CD8-positive, alpha-beta T cell (primary cell): ENCODE measurements at places on chromosomes 4 and X.

GRCh38 chrX:39828971-39829370 is 268.8 kb downstream of the BCOR start:
- DNase-seq = no peak

DNA sequence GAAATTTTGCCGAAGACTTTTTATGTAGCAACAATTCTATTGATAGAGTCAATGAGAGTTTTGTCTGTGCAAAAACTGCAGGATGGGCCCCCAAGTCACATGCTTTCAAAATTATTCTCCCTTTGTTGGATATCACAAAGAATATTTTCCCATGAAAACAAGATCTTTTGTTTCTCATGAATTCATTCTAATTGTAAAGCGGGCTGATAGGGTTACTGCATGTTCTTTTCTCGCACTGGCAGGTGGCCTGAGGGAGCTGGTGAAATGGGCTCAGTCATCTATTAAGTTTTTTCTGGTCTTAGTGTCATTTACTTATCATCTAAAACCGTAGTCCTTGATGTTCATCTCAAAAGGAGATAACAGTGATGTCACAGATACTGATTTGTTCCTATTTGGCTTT is 44.2 kb downstream of the MID1IP1 start:
- DNase-seq = no peak

DNA sequence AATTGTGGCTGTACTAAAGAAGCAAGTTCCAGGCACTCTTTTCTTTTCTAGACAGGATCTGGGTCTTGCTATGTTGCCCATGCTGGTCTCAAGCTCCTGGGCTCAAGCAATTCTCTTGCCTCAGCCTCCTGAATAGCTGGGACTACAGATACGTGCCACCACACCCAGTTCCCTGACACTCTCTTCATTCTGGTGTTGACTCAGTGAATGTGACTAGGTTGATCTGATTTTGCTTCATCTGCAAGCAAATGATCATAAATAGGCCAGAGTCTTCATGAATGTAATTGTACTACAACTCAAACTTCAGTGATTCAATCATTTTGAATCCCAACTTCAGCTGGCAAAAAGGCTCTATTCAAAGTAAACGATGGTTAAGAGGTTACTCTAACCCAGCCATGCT is 78.5 kb downstream of the APBB2 start:
- DNase-seq = no peak

GRCh38 chrX:1140236-1140681 is 72.2 kb downstream of the CRLF2 start:
- DNase-seq = peak; percentile 31

- no peak for DNase-seq
Measured at GRCh38 chr4:121875652-121876051, 5.4 kb upstream of the BBS7 start.

DNA sequence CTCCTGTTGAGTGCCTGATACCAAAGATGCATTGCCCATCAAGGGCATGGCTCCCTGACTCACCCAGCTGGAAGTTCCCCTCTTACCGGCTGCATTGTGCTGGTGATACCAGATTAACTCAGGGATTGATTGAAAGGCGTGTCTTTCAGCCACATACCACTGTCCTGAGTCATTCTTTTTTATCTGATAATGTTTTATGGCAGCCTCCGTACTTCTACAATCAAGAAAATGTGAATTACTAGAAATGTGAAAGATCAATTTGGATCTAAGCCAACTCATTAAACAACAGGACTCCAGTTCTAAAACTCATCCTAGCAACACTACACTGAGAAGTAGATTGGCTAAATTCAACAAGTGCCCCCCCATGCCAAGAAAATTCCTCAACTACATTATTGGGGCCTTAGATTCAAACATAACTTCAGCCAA is 40.0 kb downstream of the TXK start:
- no peak for DNase-seq

GRCh38 chr4:150217192-150217591 is 138.9 kb downstream of the DCLK2 start:
- no peak for DNase-seq

- DNase-seq = no peak
Measured at GRCh38 chr4:23972187-23972586, 82.3 kb upstream of the PPARGC1A start.

GRCh38 chr4:169677150-169677748 is 56.9 kb downstream of the CLCN3 start:
- DNase-seq = no peak

- DNase-seq = no peak
Measured at GRCh38 chrX:7269589-7269988, 121.6 kb upstream of the PUDP start.

GRCh38 chr4:69881173-69881773 is 21.3 kb upstream of the SULT1E1 start:
- peak; percentile 13 for DNase-seq

DNA sequence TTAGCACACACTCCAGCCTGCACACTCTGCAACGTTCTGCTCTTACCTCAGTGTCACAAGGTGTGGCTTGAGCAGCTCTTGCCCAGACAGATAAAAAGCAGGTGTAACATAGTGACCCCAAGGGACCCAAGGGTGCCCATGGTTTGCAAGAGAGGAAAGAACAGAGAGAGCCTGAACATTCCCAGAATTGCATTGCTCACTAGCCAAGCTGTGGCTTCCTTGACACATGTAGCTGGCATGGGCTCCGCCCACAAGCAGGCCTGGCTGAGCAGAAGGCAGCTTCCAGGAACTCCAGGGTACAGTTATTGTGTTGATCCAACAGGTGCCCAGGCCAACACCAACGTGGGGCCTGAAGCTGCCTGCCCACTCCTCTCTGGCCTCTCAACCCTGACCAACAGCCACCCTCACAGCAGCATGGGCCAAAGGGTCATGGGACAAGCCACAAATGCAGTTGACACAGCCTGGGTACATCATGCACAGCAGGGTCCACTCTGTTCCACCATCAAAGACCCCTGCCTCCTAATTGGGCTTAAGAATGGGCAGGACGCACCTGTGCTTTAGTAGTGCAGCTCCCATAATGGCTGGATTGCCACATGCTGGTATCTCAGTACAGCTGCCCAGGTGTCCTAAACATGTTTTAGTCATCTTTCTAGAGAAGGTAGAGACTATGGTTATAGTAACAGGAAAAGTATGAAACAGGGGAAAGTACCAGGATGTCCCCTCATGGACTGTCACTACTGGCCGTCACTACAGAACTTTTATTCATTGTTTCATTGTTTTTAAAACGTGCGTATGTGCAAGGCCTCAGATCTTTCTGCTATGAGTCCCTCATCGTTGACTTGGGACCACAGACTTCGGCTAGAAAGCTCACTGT is 73.7 kb upstream of the ACSL1 start:
- DNase-seq = no peak

DNA sequence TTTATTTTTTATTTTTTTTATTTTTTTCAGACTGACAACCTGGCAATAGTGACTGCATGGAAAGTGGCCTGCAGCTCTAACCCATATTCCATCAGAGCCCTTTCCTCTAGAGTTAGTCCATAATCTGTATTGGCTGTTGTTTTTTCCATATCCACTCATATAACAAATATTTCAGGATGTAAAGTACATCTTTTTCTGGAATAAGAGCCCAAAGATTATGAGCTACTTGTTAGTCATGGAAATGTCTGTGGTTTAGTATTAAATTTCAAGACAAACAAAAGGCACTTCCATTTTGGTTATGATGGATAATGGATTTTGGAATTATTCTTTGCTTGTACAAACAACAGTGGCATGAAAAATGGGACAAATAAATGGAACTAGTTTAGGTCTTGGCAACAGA is 296.0 kb upstream of the HS3ST1 start:
- no peak for DNase-seq

DNA sequence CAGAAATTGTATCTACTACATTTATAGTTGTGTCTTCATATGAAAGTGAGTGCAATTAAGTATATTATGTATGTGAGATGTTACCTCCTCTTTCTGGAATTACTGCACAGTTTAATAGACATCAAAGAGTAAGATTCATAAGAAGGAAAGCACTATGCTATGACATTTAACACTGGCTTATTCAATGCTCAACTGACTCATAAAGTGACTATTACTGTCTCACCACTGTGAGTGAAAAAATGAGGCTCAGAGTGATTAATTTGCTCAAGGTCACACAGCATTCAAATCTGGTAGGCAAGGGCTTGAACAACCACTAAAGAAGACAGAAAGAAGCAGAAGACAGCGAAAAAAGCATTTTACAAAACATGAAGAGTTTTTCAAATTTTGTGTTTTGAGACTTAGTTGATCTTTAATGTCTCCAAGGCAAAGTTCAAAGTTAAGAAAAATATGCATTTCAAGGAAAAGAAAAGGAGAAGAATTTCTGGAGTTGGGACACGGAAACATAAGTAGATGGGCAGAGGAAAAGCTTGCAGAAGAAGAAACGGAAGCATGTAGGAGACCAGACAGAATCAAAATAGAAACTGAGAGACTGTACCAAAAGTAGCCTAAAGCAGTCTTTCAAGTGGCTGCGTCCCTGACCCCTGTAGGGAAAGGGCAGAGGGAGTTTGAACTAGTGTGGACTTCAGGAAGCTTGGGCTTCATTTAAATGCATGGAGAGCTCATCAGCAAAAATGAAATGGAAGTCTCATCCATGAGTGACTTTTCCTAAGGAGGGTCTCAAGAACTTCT is 66.3 kb downstream of the KCNIP4 start:
- DNase-seq = no peak

GRCh38 chrX:776061-776460 is 145.5 kb downstream of the SHOX start:
- no peak for DNase-seq

DNA sequence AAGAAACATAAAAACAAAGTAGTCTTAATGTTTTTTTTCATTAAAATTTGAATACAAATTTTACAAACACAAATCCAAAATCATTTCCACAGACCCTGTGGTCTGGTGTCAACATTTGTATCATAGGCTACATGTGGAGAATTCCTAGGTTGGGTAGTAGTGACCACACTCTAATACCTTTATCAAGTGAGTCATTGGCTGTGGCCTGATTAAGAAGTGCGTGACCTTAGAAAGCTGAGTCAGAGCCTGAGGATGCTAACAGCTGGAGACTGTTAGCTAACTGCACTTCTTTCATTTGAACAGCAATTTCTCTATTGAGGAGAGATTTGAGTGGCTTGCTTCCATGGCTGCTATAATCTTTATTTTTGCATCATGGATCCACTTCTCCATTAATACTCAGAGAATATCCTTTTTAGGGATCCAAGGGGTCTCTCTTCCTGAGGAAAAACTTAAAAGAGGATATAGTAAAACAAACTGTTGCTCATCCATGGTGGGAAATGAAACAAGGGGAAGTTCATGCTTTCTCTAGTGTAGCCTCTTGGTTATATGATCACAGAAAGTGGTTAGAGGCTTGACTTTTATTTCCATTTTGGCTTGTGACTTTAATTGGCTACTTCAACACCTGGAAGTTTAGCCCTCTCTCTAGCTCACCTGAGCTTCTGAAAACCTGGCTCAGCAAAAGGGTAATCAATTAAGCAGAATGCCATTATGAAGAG is 335.8 kb downstream of the PABPC4L start:
- no peak for DNase-seq

DNA sequence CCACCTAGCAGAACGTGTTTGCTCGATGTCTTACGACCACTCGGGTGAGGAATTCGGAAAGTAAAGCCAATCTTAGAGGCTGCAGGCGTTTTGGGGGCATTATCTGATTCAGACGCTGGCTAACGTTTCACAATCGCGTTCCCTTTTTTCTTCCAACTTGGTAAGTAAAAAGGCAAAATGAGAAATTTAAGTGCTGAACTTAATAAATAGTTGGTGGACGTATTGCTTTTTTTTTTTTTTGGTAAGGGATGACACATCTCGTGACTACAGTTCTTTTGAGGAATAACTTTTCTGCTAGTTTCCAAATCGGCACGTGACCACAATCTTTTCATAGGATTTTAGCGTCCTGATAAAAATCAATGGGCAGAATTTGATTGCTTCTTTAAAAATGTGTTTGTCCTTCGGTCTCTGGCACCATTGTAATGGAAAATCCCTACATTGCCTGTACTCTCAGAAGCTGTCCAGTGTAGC is 848 bp downstream of the RAB9A start:
- no peak for DNase-seq

DNA sequence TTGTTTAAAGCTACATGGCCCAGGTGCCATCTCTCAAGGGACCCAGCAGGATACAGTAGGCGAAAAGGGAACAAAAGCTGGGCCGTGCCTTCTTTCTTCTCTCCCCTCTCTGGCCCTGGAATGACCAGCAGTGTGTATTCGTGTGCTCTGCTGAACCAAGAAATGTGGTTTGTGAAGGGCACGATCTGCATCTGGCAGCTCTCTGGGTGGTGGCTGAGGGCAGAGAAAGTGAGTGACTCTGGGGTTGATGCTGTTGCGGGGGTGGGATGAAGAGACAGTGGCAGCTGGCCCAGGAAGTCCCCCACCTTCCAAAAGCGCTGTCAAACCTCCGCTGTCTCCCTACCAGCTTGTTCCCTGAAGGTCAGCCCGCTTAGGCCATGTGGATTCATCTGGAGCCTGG is 88.3 kb downstream of the CLDN34 start:
- DNase-seq = no peak

GRCh38 chr4:140153718-140154571 is at the start of gene MAML3:
Gene MAML3 (minus strand): TSS chr4:140154184. CDS start chr4:140153327, 857 bp downstream.
- DNase-seq = peak; percentile 67

DNA sequence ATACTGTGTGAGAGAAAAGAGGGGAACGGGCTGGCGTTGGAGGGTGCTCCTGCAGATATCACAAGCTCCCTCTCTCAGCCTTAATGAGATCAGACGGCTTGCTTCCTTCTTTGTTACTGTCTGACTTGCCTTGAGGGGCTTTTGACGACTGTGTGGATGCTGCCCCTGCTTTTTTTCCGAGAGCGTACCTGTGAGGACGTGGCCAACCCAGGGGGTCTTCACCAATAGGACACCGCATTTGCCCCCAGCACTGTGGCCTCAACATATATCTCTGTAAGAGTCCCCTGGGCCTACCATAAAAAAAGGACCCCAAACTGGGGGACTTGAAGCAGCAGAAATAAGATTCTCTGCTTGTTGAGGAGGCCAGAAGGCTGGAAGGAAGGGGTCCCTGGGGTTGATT is 143.9 kb downstream of the SHOX start:
- DNase-seq = no peak

GRCh38 chrX:112211459-112211858 is 128.9 kb upstream of the TRPC5 start:
- no peak for DNase-seq

DNA sequence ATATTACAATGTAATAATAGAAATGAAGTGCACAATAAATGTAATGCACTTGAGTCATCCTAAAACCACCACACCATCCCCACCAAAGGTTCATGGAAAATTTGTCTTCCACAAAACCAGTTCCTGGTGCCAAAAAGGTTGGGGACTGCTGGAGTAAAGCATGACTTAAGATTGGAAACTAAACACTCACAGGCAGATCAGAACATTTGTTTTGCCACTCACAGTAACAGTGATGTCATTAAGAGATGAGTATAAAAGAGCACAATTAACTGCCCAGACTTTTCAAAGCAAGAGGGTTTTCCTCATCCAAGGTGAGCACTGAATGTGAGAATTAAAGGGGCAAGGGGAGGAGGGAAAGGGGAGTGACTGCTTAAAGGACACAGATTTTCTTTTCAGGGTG is 35.6 kb downstream of the MAP7D3 start:
- no peak for DNase-seq

DNA sequence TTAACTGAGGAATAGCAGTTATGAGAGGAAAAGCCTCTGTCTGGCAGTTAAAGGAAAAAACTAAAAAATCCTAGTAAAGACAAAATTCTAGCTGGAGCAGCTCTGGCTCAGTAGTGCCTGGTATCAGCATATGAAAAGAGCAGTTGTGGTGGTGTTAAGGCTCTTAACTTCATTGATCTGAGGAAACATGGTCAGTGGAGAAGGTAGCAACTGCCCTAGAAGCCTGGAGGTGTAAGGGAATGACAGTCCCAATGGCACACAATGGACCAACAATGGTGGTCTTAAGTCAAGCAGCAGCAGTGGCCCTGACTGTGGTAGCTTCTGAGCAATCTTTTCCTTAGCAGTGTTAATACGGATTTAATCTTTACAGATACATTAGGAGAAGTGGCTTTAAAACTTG is 189.6 kb upstream of the POF1B start:
- no peak for DNase-seq
